ENCODE measurements at places on chromosomes 2 and 18. TPM values are rescaled to one million over a fixed set of nuclear protein-coding genes. Genes with fewer than 3 reads are reported as not detected.

DNA sequence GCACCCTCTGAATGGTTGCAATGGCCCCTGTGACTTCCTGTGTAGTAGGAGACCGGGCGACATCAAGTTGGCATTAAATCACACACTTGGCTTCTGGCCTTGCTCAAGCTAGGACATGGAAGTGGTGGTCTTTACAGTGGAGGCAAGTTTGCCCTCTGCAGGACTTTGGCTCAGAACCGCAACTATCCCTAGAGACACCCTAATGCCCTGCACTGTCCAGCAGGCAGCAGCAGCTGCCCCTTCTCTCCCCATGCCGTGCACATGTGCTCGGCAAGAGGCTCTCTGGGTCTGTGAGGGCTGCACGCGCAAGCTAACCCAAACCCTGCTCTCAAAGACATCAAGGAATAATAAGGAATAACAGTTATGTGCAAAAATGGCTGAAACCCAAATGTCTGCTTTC, 106.5 kb downstream of the COL6A3 start:
- no peak for DNase-seq
- H3K27ac ChIP-seq, result no peak overlapping the region
- H3K27me3 ChIP-seq, result no peaks in the 10 kb centered on the region
- no peak overlapping the region for H3K4me3 ChIP-seq

Gene BOLL
- not detected for total RNA-seq

Gene NTSR2
- total RNA-seq, result not detected

Gene SP5
- 2.7 TPM for total RNA-seq

- no peak for DNase-seq
- H3K27me3 ChIP-seq, result no peaks in the 10 kb centered on the region
- H3K4me1 ChIP-seq, result peaks cover 7% of the 10 kb centered on the region
- no peak overlapping the region for H3K27ac ChIP-seq
These were observed 16.5 kb downstream of the SCG2 start for GRCh38 chr2:223585666-223586065.

Gene PKP4
- 70.8 TPM for total RNA-seq

DNA sequence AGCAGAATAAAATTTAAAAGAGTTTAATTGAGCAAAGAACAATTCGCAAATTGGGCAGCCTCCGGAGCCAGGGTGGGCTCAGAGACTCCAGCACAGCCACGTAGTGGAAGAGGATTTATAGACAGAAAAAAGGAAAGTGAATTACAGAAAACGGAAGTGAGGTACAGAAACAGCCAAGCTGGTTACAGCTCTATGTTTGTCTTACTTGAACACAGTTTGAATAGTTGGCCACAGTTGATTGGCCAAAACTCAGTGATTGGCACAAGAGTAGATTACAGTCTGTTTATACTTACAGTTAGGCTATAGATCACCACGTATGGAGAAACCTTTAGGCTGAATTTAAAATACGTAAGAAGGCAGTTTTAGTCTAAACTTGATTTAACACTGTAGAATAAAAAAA, 78.8 kb upstream of the NEDD4L start:
- peaks cover 7% of the 10 kb centered on the region for H3K27me3 ChIP-seq
- H3K36me3 ChIP-seq, result no peaks in the 10 kb centered on the region
- no peak overlapping the region for H3K27ac ChIP-seq
- no peak overlapping the region for H3K4me3 ChIP-seq

All from mesothelial cell of epicardium (in vitro differentiated cells).